ENCODE measurements at places on chromosomes 7 and 10.

DNA sequence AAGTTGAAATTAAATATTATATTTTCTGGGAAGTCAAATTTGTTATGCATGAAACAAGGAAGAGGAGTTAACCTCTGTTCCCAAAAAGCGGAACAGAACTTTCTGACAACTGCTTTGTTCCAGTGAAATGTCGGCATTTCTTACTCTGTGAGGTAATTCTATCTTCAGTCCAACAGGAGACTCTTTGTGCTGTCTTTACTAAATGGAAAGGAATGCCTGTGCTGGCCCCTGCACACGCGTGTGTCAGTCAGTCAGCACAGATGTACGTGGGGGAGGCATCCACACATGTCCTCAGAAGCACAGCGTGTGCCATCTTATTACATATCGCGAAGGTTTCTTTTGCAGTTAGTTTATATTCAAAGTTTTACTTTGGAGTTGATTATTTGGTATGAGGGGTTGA lies 37.5 kb downstream of the NET1 start:
- no peak for DNase-seq

GRCh38 chr7:130917669-130918128 lies 183.7 kb upstream of the KLF14 start:
- DNase-seq = no peak

GRCh38 chr7:18936265-18936664 lies 181.2 kb downstream of the TWIST1 start:
- DNase-seq = no peak

GRCh38 chr10:61294131-61294530 lies 159.1 kb downstream of the TMEM26 start:
- DNase-seq = no peak

GRCh38 chr10:14123139-14123538 lies 207.6 kb downstream of the FRMD4A start:
- no peak for DNase-seq

DNA sequence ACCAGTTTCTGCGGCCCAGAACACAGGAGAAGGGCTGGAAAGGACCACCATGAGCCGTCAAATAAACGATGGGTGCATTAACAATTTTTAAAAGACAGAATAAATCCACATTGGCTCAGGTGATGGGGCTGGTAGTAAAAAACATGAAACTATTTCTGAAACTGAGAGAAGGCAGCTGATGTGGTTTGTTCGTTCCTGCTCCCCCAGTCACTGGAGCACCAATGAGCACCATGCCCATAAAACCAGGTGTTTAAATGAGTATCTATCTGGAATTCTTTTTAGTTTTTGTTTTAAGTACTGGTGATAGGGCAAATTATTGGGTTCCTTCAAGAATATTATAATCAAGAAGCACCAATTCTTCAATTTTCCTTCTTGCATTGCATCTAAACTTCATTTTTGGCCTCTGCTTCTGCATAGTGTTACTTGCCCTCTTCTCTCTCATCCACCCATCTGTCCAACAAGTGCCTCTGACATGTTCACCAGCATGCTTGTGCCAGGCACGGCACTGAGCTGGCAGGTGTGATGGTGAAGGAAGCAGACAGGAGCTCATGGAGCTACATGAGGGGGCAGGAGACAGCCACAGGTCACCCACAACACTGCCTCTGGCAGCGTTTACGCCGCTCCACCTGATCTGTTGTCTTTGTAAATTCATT lies 65.5 kb downstream of the LARP4B start:
- DNase-seq = no peak

DNA sequence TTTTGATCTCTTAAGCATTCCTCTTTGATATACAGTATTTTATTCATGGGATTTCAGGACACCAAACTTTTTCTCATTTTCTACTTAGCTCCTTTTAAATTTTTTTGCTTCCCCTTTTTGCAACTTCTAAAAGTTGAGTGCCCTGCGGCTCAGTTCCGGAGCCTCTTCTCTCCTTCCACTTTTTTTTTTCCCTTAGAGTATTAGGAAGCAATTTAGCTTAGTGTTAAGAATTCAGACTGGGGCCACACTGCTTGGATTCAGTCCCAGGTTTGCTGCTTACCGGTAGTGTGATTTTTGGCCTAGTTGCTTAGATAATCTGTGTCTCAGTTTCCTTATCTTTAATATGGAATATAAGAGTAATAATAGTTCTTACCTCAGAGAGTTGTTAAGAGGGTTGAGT lies 3.4 kb downstream of the STAM start:
- DNase-seq = no peak

DNA sequence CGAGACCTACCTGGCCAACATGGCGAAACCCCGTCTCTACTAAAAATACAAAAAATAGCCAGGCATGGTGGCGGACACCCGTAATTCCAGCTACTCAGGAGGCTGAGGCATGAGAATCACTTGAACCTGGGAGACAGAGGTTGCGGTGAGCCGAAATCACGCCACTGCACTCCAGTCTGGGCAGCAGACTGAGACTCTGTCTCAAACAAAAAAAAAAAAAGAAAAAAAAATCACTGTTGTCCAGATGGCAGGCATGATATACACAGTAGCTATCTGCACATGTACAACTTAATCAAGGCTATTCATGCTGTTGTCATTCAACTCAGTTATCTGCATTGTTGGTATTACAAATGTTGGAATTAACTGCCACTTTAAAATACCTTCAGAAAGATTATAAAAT lies 55.3 kb downstream of the BRAF start:
- DNase-seq = no peak

- DNase-seq = no peak
Observed at GRCh38 chr7:77157446-77157845, 35.0 kb downstream of the CCDC146 start.

DNA sequence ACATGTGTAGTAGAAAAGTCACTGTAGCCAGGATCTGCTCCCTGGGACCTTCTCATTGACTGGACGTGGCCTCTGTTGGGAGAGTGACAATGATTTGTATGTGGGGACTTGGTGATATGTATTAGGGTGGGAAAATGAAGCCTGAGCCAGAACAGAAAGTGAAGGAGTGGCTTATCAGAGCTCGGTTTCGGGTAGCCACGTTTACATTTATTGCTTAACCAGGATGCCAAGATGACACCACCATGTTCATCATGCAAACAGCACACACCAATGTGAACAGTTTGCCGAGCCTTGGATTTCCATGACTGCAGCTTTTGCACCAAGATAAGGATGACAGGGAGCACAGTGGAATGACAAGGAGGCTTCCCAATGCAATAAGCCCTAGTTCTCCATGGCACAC lies 112.8 kb upstream of the STK17A start:
- DNase-seq = no peak

GRCh38 chr7:36923943-36924436 lies 199.7 kb upstream of the AOAH start:
- DNase-seq = no peak

DNA sequence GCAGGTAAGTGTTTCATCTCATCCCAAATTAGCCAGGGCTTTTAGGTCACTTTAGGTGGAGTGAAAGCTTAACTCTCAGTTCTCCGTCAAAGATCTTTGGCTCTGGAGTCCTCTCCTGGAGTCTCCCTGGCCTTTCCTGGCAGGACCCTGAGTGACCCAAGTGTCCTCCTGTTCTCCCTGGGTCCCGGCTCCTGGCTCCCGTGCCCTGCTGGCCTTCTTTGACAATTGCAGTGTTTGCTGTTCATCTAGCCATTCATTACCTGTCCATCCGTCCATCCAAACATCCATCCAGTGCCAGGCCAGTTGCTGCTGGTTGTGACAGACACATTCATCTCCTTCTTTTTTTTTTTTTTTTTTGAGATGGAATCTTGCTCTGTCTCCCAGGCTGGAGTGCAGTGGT lies 6.2 kb upstream of the TPST1 start:
- no peak for DNase-seq

- DNase-seq = no peak
Observed at GRCh38 chr10:121598263-121599249, at the start of gene FGFR2. Gene FGFR2, minus strand, starts transcription at chr10:121598444. Its CDS starts 4,627 bp downstream, at chr10:121593817.

- no peak for DNase-seq
Observed at GRCh38 chr10:43323245-43323644, 48.2 kb upstream of the FXYD4 start.

DNA sequence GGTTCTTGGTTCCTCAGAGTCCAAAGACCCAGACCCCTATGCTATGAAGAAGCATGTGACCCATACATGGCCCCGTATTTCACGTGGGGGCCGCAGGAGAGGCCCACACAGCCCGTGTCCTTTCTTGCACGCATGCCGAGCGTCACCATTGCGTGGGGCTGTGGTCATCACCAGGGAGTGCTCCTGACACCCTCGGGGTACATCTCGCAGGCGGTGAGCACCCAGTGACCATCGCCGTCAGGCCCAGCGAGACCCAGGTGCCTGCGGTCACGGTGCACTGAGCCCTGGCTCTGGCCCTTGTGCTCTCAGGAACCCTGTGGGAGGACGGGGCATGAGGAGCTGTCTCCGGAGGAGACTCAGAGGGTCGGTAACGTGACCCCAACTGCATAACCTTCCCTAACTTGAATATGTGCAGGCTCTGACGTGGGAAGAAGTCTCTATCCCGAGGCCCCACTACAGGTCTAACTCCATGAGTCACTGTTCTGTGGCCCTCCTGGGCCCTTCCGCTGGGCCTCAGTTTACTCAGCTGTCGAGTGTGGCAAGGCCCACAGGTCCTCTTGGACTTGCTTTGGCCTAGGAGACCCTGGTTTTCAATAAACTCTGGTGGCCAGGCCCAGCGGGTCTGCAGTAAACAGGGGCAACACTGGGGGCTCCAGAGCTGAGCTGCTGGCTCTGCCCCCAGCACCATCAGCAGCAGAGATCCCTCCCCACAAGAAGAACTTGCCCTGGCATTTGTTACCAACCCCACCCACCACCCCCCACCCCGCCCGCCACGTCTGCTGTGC lies 503.9 kb downstream of the PTPRN2 start:
- no peak for DNase-seq

DNA sequence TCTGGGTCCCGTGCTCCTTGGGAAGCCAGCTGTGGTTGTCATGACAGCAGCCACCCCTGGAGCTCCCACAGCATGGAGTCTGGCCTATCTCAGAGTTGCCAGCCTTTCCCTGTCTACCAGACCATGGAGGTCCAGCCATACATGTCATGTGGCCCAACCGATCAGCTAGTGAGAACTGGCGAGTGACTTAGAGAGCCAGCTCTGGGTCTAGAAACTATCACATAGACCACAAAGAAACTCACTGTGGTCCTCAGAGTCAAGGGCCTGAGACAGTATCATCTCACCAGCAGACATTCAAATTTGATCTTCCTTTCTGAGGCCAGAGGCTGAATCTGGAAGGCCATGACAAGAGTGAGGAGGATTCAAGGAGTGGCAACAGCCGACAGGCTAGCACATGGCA lies 223.3 kb upstream of the GPR26 start:
- DNase-seq = no peak

- no peak for DNase-seq
Observed at GRCh38 chr7:153475239-153475638, 577.0 kb upstream of the DPP6 start.

- DNase-seq = no peak
Observed at GRCh38 chr7:136000288-136000913, 23.2 kb upstream of the MTPN start.

Measured in activated CD4-positive, alpha-beta T cell treated with anti-CD3 and anti-CD28 coated beads, Interleukin-2, amount 50 U/mL, for 1 hour (primary cell).